ENCODE measurements at places on chromosomes 6 and 20. TPM values are rescaled to one million over a fixed set of nuclear protein-coding genes. Genes with fewer than 3 reads are reported as not detected.

Gene SLPI
- total RNA-seq: 18.5 TPM

Gene PCSK2
- total RNA-seq: 4.1 TPM

Gene MUC22
- total RNA-seq: not detected

Gene SLC17A9
- 6.4 TPM for total RNA-seq

Gene SLC52A3
- total RNA-seq: 7.2 TPM

Gene PLCB4
- total RNA-seq: 45.9 TPM

Gene RAMACL
- total RNA-seq: 1.2 TPM

Gene TRIM31
- total RNA-seq: 206 TPM

Gene PEX6
- total RNA-seq: 17.2 TPM

Gene ZBP1
- total RNA-seq: 4.4 TPM

Gene GABRR1
- not detected for total RNA-seq

Gene ZC3H12D
- total RNA-seq: 11.2 TPM

Gene TRIM10
- total RNA-seq: 4.6 TPM

Gene PDYN
- not detected for total RNA-seq

Gene IL17A
- not detected for total RNA-seq

Gene TPMT
- total RNA-seq: 23.9 TPM

Gene EYS
- total RNA-seq: not detected

Gene TRAPPC3L
- total RNA-seq: not detected

Gene IMPG1
- not detected for total RNA-seq

Gene HLA-DMA
- total RNA-seq: 40.4 TPM

Gene LGSN
- 2.4 TPM for total RNA-seq

Gene ANKRD6
- 4.9 TPM for total RNA-seq

Gene BPIFB6
- not detected for total RNA-seq

Gene MUCL3
- 0.16 TPM for total RNA-seq

Gene KIAA1755
- 3.7 TPM for total RNA-seq

Gene MATN4
- total RNA-seq: not detected

Gene CDSN
- total RNA-seq: not detected

Gene CCDC28A
- 19.5 TPM for total RNA-seq

Gene GMPR
- total RNA-seq: 4.5 TPM

Gene CTCFL
- not detected for total RNA-seq

Gene MMP24
- 0.40 TPM for total RNA-seq

Gene ROS1
- total RNA-seq: 2.5 TPM

Gene HLA-DOB
- not detected for total RNA-seq

Gene KCNK16
- not detected for total RNA-seq

Gene KHDC1
- 1.1 TPM for total RNA-seq

Gene MOCS3
- total RNA-seq: 4.0 TPM

Gene HIVEP2
- 15.0 TPM for total RNA-seq

Gene TCF15
- not detected for total RNA-seq

Gene EMILIN3
- 0.68 TPM for total RNA-seq
